ENCODE measurements at places on chromosomes 5 and 9. TPM values are rescaled to one million over a fixed set of nuclear protein-coding genes. Genes with fewer than 3 reads are reported as not detected.
A peak's percentile ranks its signal among the peaks of the same experiment; 100 is the strongest.

DNA sequence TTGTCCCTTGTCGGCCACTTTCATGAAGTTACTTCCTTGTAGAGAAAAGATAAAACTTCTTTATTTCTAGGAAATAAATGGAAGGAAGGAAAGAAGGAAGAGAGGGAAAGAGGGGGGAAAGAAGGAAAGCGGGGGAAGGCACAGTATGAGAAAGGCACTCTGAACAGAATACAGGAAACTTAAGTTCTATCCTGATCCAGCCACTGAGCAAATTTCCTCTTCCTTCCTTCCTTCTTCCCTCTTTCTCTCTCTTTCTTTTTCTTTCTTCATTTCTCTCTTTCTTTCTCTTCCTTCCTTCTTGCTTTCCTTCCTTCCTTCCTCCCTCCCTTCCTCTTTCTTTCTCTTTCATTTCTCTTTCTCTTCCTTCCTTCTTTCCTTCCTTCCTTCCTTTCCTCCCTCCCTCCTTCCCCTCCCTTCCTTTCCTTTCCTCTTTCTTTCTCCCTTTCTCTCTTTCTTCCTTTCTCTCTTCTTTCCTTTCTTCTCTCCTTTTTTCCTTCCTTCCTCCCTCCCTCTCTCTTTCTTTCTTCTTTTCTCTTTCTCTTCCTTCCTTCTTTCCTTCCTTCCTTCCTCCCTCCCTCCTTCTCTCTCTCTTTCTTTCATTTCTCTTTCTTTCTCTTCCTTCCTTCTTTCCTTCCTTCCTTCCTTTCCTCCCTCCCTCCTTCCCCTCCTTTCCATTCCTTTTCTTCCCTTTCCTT is 240.2 kb upstream of the BRINP1 start:
- H3K4me3 ChIP-seq, result no peak overlapping the region
- H3K27me3 ChIP-seq, result no peaks in the 10 kb centered on the region
- no peaks in the 10 kb centered on the region for H3K36me3 ChIP-seq

DNA sequence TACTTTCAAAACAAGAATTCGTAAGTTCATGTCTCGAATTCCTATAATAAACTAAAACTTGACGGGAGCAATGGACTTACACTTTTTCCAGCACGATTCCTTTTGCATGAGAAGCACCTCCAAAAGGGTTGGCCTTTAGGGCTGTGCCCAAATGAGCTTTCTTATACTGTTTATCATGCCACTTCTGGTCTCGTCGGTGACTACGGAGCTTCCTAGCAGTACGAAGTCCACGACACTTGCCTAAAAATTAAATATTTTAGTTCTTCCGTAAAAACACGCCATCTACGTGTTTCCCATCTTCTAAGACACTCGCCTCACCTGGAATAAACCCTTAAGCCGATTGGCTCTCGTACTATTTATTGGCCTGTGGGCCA is 554 bp downstream of the RPS23 start:
- no peak for DNase-seq
- peaks cover 43% of the 10 kb centered on the region for H3K4me1 ChIP-seq
- no peaks in the 10 kb centered on the region for H3K27me3 ChIP-seq
- peaks cover 58% of the 10 kb centered on the region for H3K36me3 ChIP-seq
- H3K27ac ChIP-seq, result peak overlapping the region; percentile 100

DNA sequence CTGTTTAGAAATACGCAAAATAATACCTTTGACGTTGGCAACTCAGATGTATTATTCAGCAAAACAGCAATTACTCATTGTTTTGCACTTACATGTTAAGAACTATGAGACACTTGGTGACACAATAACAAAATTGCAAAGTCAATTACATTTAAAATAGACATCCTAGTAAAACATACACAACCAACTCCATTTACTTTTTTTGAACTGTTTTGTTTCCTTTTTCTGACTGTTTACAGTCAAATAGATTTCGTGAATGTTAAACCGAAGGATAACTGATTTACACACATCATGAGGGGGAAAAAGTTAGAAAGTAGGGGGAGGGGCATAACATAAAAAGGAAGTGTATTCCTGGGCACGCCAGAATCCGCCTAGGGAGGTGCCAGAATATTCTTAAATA is 220.1 kb downstream of the MEF2C start:
- H3K36me3 ChIP-seq, result peaks cover 3% of the 10 kb centered on the region
- H3K27ac ChIP-seq, result no peak overlapping the region
- no peak for DNase-seq
- H3K4me1 ChIP-seq, result peaks cover 33% of the 10 kb centered on the region
- peaks cover 72% of the 10 kb centered on the region for H3K27me3 ChIP-seq

Gene SEMA4D
- total RNA-seq, result 290 TPM

GRCh38 chr5:75509956-75510355 is 1.5 kb downstream of the CERT1 start:
- H3K4me1 ChIP-seq, result peaks cover 46% of the 10 kb centered on the region
- H3K36me3 ChIP-seq, result peaks cover 18% of the 10 kb centered on the region
- peak overlapping the region; percentile 73 for H3K27ac ChIP-seq
- H3K4me3 ChIP-seq, result peak overlapping the region; percentile 99
- no peak for DNase-seq

Gene BNIP1
- 25.2 TPM for total RNA-seq

DNA sequence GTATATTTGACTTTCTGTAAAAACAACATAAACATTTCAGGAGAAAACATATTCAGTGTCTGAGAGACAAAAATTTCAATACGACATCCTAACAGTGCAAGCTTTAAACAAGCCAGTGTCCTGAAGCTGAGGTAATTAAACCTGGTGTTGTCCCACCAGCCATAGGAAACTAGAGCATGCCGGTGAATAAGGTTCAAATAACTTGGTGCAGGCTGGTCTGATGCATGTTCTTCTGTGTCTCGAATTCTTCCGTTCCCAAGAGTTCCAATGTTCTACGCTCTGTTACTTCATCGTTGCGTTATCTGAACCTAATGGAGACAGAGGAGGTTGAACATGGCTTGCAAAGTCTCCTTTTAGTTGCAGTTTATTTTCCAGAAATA is 48.9 kb downstream of the ADAMTS16 start:
- no peak overlapping the region for H3K4me3 ChIP-seq
- no peaks in the 10 kb centered on the region for H3K4me1 ChIP-seq
- DNase-seq, result no peak
- H3K27me3 ChIP-seq, result peaks cover 4% of the 10 kb centered on the region
- H3K27ac ChIP-seq, result no peak overlapping the region

DNA sequence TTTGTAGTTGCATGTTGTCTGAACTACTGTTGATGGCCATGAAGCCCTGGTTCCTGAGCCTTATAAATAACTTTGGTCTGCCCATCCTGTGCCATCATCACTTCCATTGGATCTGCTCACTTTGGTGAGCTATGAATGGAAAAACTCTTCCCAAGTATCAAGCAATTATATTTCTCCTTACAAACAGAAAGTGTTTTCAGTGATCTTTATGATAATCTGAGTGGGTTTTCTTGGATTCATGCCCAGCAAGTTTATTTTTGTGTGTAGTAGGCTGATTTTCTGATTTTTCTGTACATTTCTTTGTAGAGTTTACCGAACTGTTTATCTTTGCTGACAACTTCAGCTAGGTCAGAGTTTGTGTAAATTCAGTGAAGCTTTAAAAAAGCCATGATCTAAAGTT is 31.0 kb downstream of the CAMK4 start:
- peaks cover 61% of the 10 kb centered on the region for H3K36me3 ChIP-seq
- no peak for DNase-seq
- H3K27me3 ChIP-seq, result no peaks in the 10 kb centered on the region
- H3K4me3 ChIP-seq, result peak overlapping the region; percentile 68

Gene FAM78A
- total RNA-seq, result 39.8 TPM

- no peaks in the 10 kb centered on the region for H3K36me3 ChIP-seq
- no peak overlapping the region for H3K4me3 ChIP-seq
Measured at GRCh38 chr9:118533101-118533500, 828.9 kb downstream of the TLR4 start.

Measured in activated CD8-positive, alpha-beta T cell treated with anti-CD3 and anti-CD28 coated beads for 36 hours (primary cell).